ENCODE measurements at places on chromosomes 4 and X.
A peak's percentile ranks its signal among the peaks of the same experiment; 100 is the strongest.

- no peak for DNase-seq
Measured at GRCh38 chrX:37677765-37678164, 7.8 kb upstream of the XK start.

DNA sequence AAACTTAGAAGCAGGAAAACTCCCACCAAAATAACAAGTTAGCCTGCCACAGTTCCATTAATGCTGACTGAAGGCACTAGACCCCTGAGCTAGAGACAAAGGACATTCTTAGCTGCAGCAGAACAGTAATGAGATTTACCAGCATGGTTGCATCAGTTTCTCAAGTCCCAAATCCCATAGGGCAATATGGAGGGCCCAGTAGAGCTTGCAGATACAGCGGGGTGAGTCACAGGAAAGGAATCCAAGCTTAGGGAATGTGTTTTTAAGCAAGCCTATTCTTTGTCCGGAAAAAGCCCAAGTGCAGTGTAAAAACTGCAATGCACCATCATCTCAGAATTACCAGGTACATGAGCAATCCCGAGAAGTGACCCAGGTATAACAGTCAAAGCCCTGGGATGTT, 51.3 kb upstream of the EXOC1L start:
- DNase-seq, result no peak

- DNase-seq, result no peak
Measured at GRCh38 chr4:6068986-6069385, 50.8 kb upstream of the C4orf50 start.

DNA sequence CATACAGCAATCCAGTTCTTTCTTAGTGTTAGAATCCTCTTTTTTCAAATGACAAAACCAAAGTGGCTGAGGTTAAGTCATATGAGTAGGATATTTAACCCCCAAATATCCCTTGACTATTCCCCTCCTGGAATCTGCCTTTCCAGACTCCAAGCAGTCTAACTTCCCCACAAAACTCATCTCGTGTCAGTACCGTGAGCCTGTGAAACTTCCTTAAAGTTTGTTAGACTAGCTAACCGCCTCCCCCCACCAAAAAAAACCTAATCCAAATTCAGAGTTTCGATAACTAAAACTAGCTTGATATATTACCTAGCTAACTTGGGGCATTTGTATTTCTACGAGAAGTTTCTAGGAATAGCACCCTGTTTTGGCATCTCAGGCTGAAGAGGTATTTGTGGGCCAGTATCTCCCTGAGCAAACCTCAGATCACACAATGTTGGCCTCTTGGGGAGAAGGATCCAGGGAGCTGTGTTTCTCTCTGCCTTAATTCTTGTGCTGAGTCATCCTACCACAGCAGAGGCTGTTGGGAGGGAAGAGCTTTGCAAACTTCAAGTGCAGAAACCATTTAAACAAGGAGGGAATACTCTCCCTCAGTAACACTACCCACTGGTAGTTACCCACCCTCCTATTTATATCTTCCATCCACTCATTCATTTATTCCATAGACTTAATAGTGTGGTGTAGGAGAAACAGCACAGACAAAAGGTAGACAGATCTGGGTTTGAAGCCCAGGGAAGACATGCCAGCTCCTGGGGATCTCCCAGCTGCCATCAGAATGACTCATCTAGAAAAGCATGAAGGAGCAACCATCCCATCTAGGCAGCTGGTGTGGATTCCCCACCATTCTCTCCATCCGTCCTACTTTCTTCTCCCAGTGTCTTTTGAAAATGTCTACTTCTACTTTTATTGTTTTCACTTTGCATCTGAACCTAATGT, 39.3 kb upstream of the TXK start:
- peak; percentile 65 for DNase-seq

DNA sequence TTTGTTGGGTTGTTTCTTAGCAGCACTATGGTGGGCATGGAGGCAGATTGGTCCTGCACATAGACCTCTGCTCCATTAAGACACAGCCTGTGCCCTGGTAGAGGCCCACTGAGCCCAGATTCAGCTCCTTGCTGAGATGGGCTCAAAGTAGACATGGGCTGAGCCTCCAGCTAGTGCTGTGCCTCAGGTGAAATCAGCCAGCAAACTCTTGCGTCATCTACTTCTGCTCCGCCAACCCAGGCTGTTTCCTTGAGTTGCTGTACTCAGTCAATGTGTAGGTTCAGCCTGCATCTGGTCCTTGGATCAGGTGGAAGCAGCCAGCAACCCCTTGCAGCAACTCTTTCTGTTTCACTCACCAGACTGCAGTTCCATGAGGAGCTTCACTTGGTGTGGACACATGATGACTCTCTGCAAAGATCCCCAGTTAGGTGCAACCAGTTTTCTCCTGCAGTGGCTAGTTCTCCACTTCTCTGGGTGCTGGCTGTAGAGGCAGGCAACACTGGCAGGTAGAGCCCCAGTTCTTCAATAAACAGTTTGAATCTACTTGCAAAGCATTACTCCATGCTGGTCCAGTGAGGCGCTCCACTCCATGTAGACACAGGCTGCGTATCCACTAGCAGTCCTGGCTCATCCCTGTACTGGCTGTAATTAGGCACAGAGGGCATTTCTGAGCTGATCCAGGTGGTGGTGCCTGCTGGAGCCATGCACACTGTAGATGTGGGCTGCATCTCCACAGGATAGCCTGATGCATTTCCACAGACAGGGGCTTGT, 199.0 kb upstream of the MAMLD1 start:
- DNase-seq, result peak; percentile 8

DNA sequence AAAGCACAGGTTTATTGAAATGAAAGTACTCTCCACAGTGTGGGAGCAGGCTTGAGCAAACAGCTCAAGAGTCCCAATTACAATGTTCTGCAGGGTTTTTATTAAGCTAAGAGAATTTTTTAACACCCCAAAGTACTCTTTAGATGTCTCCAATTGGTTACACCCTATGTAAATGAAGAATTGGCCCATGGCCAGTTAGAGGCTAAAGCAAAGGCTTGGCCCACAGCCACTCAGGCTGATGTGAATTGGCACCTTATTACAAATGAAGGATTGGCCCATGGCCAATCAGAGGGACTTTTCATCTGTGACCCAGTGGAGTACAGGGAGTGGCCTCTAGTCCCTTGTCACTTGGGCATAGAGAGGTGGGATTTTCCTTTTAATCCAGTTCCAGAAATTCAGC, 30.1 kb upstream of the IQCM start:
- DNase-seq, result no peak

Data from suppressor macrophage (primary cell).